Thoracic aorta (tissue), 2 donors: ENCODE measurements at places on chromosomes 6 and 20. TPM values are rescaled to one million over a fixed set of nuclear protein-coding genes. Genes with fewer than 3 reads are reported as not detected.

The LPA gene
- total RNA-seq: not detected

The NRSN1 gene
- not detected for total RNA-seq

The BMP7 gene
- total RNA-seq: not detected

The IL17F gene
- total RNA-seq: not detected

The SLC13A3 gene
- 3.2 TPM for total RNA-seq

The CST7 gene
- total RNA-seq: 10.9 TPM

The UBE2J1 gene
- 33.2 TPM for total RNA-seq

The PSORS1C1 gene
- 3.7 TPM for total RNA-seq

The BTN1A1 gene
- total RNA-seq: not detected

The TFAP2C gene
- 0.49 TPM for total RNA-seq

The KIF13A gene
- 98.0 TPM for total RNA-seq

The KIF6 gene
- total RNA-seq: not detected

The GSTA3 gene
- total RNA-seq: not detected

The SLC24A3 gene
- total RNA-seq: 8.3 TPM

The CARMIL1 gene
- total RNA-seq: 60.4 TPM

The C6orf15 gene
- not detected for total RNA-seq

The TMEM181 gene
- total RNA-seq: 21.4 TPM

The COL11A2 gene
- total RNA-seq: 1.9 TPM

The TPBG gene
- 38.7 TPM for total RNA-seq

The CTSZ gene
- 242 TPM for total RNA-seq

The EYS gene
- total RNA-seq: not detected

The CST5 gene
- total RNA-seq: not detected

The FAXC gene
- 0.81 TPM for total RNA-seq

The BCAS1 gene
- 3.6 TPM for total RNA-seq

The CCM2L gene
- total RNA-seq: 6.4 TPM

The LY86 gene
- 4.5 TPM for total RNA-seq

The SNX9 gene
- total RNA-seq: 90.8 TPM

The SLC17A5 gene
- total RNA-seq: 24.1 TPM

The CLVS2 gene
- not detected for total RNA-seq
